HepG2 (cell line): ENCODE measurements at places on chromosomes 1 and 21.

- DNase-seq: no peak
Observed at GRCh38 chr21:14763695-14764064, 217.6 kb upstream of the SAMSN1 start.

GRCh38 chr1:197868751-197869489 lies 33.5 kb upstream of the C1orf53 start:
- peak; percentile 50 for DNase-seq

GRCh38 chr1:234697015-234697414 lies 87.0 kb upstream of the IRF2BP2 start:
- no peak for DNase-seq

- no peak for DNase-seq
Observed at GRCh38 chr21:18771845-18772380, 368.3 kb upstream of the TMPRSS15 start.

DNA sequence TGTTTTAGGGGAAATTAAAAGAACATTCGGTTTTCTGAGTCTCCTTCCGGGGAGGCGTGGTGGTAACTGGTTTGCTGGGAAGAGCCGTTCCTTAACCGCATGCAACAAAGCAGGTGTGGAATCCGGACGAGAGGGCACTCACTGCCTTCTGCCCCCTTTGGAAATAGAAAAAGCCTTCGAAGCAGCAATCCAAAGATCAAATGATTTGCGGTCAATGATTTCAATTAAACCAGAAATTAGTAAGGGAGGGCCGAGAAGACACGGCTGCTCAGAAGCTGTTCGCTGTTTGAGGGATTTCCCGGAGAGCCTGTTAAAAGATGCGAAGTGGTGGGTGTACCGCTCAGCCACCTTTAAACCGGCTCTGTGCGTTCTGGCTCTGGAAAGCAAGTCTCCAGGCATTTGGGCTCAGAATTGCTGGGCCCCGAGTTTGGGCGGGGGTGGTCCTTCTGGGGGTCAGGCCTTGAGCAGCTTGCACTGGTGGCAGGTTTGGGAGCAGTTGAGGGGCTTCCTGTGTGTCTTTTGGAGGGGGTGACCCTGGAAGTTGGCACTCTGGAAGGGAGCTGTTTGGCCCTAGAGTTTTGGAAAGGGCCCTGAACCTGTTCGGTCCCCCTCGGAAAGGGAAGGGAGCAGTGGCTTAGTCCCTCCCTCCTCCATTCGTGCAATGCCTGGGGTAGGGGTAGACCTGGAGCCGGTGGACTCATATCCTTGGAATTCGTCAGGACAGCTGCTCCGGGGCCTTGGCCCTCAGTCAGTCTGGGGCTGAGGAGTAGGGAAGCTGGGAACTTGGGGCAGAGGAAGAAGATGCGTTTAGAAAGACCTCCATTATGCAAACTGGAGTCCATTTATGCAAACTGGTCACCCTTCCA lies 3.1 kb downstream of the SIM2 start:
- DNase-seq: no peak
